ENCODE measurements at places on chromosomes 2 and 18.

DNA sequence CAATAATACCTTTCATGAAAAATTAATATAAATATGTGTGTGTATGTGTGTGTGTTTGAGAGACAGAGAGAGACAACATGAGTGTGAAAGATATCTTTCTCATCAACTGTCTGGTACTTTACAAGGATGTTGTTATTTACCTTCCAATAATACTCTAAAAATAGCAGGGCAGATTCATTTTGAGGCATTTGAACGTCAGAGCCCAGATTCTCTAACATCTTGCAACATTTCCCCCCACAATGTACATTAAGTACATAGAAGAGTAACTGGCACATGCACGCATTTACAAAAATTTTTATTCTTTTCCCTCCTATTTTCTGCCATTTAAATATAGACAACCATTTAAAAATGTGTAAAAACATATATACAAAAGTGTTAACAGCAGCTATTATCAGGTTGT lies 100.9 kb downstream of the PID1 start:
- no peak for DNase-seq

GRCh38 chr2:10502803-10503107 lies 54.6 kb upstream of the ODC1 start:
- no peak for DNase-seq

DNA sequence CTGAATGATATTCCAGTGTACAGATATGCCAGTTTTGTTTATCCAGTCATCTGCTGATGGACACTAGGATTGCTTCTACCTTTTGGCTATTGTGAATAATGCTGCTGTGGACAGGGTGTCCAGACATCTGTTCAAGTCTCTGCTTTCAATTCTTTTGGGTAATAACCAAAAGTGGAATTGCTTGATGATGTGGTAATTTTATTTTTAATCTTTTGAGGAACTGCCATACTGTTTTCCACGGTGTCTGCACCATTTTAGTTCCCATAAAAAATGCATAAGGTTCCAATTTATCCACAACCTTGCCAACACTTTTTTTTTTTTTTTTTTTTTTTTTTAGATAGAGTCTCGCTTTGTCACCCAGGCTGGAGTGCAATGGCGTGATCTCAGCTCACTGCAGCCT lies 141.9 kb upstream of the REV1 start:
- DNase-seq: no peak

DNA sequence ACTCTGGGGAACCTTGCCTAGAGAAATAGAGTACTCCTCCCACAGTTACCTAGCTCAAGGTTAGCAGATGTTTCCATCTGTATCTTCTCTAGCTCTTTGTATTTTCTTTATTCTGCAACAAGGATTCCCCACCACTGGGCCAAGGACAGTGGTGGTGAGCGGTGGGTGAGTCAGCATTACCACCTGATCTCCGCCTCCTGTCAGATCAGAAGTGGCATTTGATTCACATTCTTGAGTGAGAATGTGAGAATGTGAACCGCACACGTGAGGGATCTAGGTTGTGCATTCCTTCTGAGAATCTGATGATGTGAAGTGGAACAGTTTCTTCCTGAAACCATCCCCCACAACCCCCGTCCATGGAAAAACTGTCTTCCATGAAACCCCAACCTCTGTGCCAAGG lies 9.0 kb downstream of the EPB41L3 start:
- no peak for DNase-seq

All from stimulated activated CD8-positive, alpha-beta memory T cell treated with anti-CD3 and anti-CD28 coated beads, Interleukin-2, amount 100 ng/mL, for 1 hour (primary cell).